Heart right ventricle (tissue), 16 donors: ENCODE measurements at places on chromosomes 4 and X. TPM values are rescaled to one million over a fixed set of nuclear protein-coding genes. Genes with fewer than 3 reads are reported as not detected.
A peak's percentile ranks its signal among the peaks of the same experiment; 100 is the strongest.

- H3K27ac ChIP-seq, result peak overlapping the region; percentile 98
- H3K4me1 ChIP-seq, result peaks cover 38% of the 10 kb centered on the region
- peak overlapping the region; percentile 82 for H3K4me3 ChIP-seq
- peaks cover 14% of the 10 kb centered on the region for H3K36me3 ChIP-seq
These were observed 2.4 kb downstream of the OTUD4 start for GRCh38 chr4:145177906-145178538.

GRCh38 chr4:174581901-174582300, 59.6 kb upstream of the HPGD start:
- no peak overlapping the region for H3K4me3 ChIP-seq
- no peaks in the 10 kb centered on the region for H3K4me1 ChIP-seq
- no peak for DNase-seq
- no peak overlapping the region for H3K27ac ChIP-seq
- no peaks in the 10 kb centered on the region for H3K36me3 ChIP-seq

GEMIN8 gene
- 8.2 TPM for total RNA-seq

GRCh38 chr4:101199507-101200285, 147.6 kb downstream of the PPP3CA start:
- H3K4me3 ChIP-seq, result no peak overlapping the region
- H3K4me1 ChIP-seq, result peaks cover 37% of the 10 kb centered on the region
- H3K27me3 ChIP-seq, result no peaks in the 10 kb centered on the region
- H3K27ac ChIP-seq, result no peak overlapping the region
- no peak for DNase-seq
- no peaks in the 10 kb centered on the region for H3K36me3 ChIP-seq

- H3K27ac ChIP-seq, result no peak overlapping the region
- H3K4me1 ChIP-seq, result no peaks in the 10 kb centered on the region
- no peak overlapping the region for H3K4me3 ChIP-seq
- H3K27me3 ChIP-seq, result peaks cover 14% of the 10 kb centered on the region
These were observed 96.9 kb upstream of the PSAPL1 start for GRCh38 chr4:7531640-7531994.

- no peaks in the 10 kb centered on the region for H3K4me1 ChIP-seq
- DNase-seq, result no peak
These were observed at the start of gene CLTRN for GRCh38 chrX:15664487-15665444. Gene CLTRN (minus strand): TSS chrX:15664805. CDS start chrX:15664775, 30 bp downstream.

- H3K4me1 ChIP-seq, result no peaks in the 10 kb centered on the region
- no peaks in the 10 kb centered on the region for H3K27me3 ChIP-seq
- no peaks in the 10 kb centered on the region for H3K36me3 ChIP-seq
- no peak for DNase-seq
- H3K27ac ChIP-seq, result no peak overlapping the region
These were observed 194.4 kb downstream of the SLIT2 start for GRCh38 chr4:20445933-20446723.

GRCh38 chr4:123526511-123526910, 129.9 kb downstream of the SPRY1 start:
- no peaks in the 10 kb centered on the region for H3K27me3 ChIP-seq
- H3K4me3 ChIP-seq, result no peak overlapping the region
- no peak overlapping the region for H3K27ac ChIP-seq
- H3K4me1 ChIP-seq, result no peaks in the 10 kb centered on the region
- no peaks in the 10 kb centered on the region for H3K36me3 ChIP-seq

- peaks cover 27% of the 10 kb centered on the region for H3K4me1 ChIP-seq
- H3K27ac ChIP-seq, result no peak overlapping the region
- DNase-seq, result peak; percentile 41
- no peaks in the 10 kb centered on the region for H3K27me3 ChIP-seq
- H3K36me3 ChIP-seq, result no peaks in the 10 kb centered on the region
- no peak overlapping the region for H3K4me3 ChIP-seq
These were observed 122.1 kb upstream of the GUCY1A1 start for GRCh38 chr4:155544547-155544946.

- H3K27ac ChIP-seq, result no peak overlapping the region
- H3K36me3 ChIP-seq, result no peaks in the 10 kb centered on the region
These were observed 198.1 kb downstream of the SOWAHB start for GRCh38 chr4:76699751-76700310.

GRCh38 chrX:109831326-109831985, 98.4 kb upstream of the ACSL4 start:
- H3K36me3 ChIP-seq, result no peaks in the 10 kb centered on the region
- no peak for DNase-seq
- no peak overlapping the region for H3K4me3 ChIP-seq
- H3K4me1 ChIP-seq, result peaks cover 9% of the 10 kb centered on the region
- no peak overlapping the region for H3K27ac ChIP-seq
- no peaks in the 10 kb centered on the region for H3K27me3 ChIP-seq

DNA sequence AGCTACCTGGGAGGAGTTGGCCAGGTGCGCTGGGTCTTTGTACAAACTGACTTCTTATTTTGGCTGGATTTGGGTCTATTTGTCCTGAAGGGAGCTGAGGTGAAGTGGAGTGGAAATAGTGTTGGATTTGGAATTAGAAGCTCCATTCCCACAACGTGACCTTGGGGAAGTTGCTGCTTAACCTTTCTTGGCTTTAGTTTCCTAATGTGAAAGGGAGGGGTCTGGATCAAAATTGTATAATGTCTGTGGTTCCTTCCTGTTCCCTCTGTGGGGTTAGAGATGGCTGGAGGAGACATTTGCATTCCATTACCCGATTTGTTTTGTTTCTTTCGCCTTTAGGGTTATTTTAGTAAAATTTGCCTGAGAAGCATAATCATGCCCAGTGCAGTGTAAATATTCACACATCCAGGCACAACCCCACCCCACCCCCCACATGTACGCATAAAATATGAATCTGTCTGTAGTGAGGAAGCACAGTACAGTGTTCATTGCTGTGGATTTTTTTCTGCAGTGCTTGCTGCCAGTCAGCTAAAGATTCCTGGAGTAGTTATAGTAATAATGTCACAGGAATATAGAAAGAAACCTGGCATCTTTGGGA, 21.5 kb downstream of the JADE1 start:
- H3K4me3 ChIP-seq, result no peak overlapping the region
- H3K36me3 ChIP-seq, result peaks cover 23% of the 10 kb centered on the region
- H3K4me1 ChIP-seq, result peaks cover 15% of the 10 kb centered on the region
- no peak for DNase-seq
- H3K27ac ChIP-seq, result peak overlapping the region; percentile 20
- no peaks in the 10 kb centered on the region for H3K27me3 ChIP-seq

MAGEB17 gene
- not detected for total RNA-seq

- no peaks in the 10 kb centered on the region for H3K27me3 ChIP-seq
- H3K4me3 ChIP-seq, result no peak overlapping the region
- H3K4me1 ChIP-seq, result no peaks in the 10 kb centered on the region
- H3K36me3 ChIP-seq, result no peaks in the 10 kb centered on the region
These were observed 613.3 kb downstream of the BCOR start for GRCh38 chrX:39484159-39485068.
